NCI-H187 treated with DMSO at 0.1 percent for 48 hours (cell line): ENCODE measurements at places on chromosomes 1 and 21.

- no peak for DNase-seq
Observed at GRCh38 chr1:225021037-225021436, 91.6 kb downstream of the DNAH14 start.

GRCh38 chr1:92843429-92844352 is 11.9 kb downstream of the RPL5 start:
- no peak for DNase-seq

DNA sequence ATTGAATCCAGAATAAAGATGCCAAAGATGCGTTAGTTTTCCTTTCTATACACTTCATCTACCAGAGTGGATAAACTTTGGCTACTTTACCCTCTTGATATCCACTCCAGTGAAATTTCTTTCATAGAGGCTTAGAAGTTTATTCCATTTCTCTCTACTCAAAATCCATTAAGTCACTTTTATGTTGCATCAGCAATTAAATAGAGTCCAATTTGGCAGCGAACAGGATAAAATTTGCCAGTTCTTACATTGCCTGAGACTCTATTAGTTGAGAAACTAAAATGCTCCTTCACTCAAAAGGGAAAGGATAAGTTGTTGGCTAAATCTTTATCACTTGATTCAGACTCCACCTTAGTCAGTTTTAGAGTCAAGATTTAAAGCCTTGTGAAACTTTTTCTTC is 57.9 kb downstream of the ACBD6 start:
- no peak for DNase-seq

GRCh38 chr21:30468900-30469714 is 11.1 kb downstream of the KRTAP19-1 start:
- no peak for DNase-seq

GRCh38 chr1:22702296-22703085 is 8.1 kb upstream of the EPHB2 start:
- DNase-seq, result no peak
